ENCODE measurements at places on chromosomes 1 and 21.

- no peak for DNase-seq
Observed at GRCh38 chr1:20555758-20556120, 3.4 kb downstream of the FAM43B start.

DNA sequence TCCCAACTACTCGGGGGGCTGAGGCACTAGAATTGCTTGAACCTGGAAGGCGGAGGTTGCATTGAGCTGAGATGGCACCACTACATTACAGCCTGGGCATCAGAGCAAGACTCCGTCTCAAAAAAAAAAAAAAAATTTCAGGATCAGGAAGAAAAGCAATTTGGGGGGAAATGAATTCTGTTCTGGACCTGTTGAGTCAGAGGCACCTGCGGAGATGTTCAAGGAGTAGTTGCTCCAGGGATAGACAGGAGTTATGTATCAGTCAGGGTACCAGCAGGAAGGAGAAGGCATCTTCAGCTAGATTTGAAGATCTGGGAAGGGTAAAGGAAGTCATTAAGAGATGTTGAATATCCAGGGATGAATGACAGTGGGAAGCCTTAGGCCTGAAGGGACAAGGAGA lies 2.9 kb upstream of the RHBDL2 start:
- DNase-seq, result no peak

DNA sequence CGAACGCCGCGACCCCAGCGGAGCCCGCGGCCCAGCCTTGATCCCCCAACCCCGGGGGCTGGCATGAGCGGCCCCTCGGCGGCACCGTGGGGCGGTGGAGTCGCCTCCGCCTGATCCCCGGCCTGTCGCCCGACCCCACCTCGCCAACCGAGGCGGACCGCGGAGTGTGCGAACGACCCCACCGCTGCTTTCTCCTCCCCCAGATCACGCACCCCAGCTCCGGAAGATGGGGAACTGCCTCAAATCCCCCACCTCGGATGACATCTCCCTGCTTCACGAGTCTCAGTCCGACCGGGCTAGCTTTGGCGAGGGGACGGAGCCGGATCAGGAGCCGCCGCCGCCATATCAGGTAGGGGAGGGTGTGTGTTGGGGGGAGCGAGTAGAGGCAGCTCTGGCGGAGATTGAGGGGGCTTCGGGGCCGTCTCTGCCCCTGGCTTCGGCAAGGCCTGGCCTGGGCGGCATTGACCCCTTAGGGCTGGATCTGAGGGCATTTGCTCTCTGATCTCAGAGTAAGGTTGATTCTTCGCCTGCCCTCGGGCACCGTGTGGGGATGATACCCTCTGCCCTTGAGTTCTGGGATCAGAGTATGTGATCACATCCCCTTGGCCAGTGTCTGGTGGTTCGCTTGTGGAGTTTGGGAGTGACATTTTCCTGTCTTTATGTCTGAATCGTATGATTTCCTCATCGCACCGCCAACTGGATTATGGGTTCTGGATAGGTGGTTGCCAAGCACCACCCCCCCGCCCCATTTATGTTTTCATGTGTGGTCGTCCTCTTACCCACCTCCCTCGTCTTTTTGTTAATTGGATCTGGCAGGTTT lies 668 bp downstream of the RNF11 start:
- DNase-seq, result peak; percentile 58

DNA sequence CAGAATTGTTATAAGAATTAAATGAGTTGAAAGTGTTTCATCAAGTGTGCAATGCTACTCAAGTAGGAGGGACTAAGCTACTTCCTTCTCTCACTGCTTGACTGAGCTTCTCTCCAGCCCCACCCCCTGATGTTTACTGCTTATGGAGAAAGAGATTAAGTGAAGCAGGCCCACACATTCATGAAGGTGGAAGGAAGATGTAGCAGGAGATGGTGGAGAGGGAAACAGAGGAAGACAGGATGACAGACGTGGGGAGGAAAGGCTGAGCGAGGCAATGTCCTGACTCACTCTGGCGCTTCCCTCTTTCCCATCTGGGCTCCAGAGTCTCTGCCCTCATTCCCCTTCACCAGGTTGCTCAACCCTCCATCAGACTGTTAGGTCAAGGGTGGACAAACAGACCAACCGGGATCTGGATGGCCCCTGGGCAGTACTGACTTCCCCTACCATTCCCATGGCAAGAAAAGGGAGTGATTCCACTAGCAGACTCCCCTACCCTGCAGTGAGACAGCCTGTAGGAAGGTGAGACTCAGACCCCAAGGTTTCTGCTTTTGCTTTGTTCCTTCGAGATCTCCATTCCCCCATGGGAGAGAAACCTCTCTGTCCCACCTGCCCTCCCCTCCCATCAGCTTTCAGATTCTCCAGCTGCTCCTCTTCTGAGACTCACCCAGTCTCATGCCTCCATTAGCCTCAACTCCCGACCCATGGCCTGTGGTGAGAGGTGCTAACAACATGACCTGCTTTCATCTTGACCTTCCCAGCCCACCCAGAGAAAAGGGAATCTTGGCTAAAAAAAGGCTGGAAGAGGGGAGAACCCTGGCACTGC lies 3.1 kb upstream of the ARHGEF2 start:
- DNase-seq, result no peak

DNA sequence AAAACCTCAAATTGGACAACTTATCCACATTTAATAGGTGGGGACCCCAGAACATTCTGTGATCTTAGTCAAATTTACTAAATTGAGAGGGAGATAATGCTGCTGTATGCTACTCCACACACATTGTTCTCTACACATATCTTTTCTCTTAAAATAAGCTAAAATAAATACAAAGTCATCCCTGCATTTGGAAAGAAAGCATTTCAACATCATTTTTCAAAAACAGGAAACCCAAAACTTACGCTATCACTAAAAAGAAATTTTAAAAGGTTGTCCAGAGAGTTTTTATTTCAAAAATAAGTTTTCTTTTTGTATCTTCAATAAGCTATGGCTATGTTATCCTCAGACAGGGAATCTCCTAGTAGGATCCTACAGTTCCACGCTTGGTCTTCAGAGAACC lies 19.5 kb upstream of the OR6N2 start:
- no peak for DNase-seq

DNA sequence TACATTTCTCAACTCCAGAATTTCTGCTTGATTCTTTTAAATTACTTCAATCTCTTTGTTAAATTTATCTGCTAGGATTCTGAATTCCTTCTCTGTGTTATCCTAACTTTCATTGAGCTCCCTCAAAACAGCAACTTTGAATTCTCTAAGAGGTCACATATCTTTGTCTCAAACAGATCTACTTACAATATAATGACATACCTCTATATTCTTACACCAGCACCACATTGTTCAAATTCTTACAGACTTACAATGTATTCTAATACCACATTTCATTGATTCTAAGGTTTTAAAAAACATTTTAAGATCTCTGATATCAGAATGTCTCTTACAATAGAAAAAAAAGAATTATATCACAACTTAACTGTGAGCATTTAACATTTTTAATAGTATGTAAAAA lies 77.4 kb downstream of the DIRAS3 start:
- no peak for DNase-seq

- no peak for DNase-seq
Observed at GRCh38 chr1:27554293-27554692, 49.7 kb downstream of the AHDC1 start.

Data from hippocampal formation (tissue), 2 donors.